NAMALWA (cell line): ENCODE measurements at places on chromosomes 13 and 19.

DNA sequence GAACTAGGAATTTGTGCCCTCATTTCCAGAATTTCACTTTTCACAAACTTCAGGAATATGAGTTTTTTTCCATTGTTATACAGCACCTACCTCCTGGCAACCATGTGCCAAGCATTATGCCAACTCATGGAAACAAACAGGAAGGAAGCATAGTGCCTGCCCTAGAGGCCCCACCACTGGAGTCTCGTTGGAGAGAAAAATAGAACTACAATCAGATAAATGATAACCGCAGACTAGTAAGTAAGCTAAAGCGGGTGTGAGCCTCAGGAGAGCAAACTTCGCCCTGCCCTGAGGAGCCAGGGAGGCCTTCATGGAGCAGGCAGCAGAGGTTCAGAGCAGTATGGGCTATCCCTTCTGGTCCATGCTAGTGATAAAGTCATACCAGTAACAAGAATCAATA lies 75.9 kb downstream of the FRY start:
- no peak for DNase-seq

- no peak for DNase-seq
Measured at GRCh38 chr13:97240788-97241734, 18.9 kb downstream of the MBNL2 start.

GRCh38 chr13:31538067-31539042 lies 201.0 kb upstream of the RXFP2 start:
- DNase-seq: peak; percentile 17

DNA sequence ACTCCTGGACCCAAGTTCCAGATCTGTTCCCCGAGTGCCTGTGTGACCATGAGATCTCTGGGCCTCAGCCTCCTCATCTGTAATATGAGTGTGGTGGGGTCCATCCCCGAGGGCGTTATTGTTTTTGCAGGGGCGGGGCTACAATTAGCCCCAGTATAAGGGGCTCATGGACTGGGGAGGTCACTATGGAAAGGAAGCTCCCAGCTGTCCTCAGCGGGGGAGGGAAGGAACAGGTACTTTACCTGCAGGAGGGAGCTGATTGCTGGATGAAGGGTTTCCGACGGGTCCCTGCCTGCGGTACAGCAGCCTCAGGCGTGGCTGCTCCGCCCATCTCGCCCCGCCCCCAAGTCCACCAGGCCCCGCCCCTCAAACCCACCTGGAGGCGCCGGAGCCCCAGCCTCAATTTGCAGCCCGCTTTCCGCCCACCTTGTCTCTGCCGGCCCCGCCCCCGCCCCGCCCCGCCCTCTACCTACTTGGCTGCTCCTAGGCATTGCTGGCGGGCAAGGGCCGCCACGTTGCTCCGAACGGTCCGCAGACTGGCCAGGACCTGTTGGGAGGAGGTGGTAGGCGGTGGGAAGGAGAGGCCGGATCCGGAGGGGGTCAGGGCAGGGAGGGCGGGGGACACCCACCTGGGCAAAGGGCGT lies 5.5 kb downstream of the PDE4C start:
- DNase-seq: no peak

- no peak for DNase-seq
Measured at GRCh38 chr13:24279327-24280110, 29.9 kb upstream of the C1QTNF9 start.

- no peak for DNase-seq
Measured at GRCh38 chr13:29576581-29576980, 18.9 kb downstream of the SLC7A1 start.

DNA sequence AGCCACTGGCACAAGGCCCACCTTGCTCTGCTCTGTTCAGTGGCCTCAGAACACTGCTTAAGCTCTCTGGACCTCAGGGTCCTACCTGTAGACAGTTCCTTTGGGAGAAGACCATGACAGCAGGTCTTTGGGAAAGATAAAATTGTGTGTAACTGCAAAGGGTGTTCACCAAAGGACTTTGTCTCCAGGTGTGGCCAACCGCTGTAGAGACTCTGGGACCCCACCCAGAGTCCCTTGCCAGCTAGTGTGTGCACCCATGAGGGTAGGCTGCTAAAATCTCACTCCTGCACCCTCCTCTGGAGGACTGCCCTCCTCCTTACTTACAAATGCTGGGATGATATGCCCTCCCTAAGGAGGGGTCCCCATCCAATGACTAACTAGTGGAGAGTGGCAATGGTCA lies 211.2 kb downstream of the TSHZ3 start:
- no peak for DNase-seq

- DNase-seq: peak; percentile 37
Measured at GRCh38 chr13:46334035-46334822, 52.8 kb downstream of the RUBCNL start.

- no peak for DNase-seq
Measured at GRCh38 chr19:21608571-21608970, 103.2 kb downstream of the ZNF429 start.

DNA sequence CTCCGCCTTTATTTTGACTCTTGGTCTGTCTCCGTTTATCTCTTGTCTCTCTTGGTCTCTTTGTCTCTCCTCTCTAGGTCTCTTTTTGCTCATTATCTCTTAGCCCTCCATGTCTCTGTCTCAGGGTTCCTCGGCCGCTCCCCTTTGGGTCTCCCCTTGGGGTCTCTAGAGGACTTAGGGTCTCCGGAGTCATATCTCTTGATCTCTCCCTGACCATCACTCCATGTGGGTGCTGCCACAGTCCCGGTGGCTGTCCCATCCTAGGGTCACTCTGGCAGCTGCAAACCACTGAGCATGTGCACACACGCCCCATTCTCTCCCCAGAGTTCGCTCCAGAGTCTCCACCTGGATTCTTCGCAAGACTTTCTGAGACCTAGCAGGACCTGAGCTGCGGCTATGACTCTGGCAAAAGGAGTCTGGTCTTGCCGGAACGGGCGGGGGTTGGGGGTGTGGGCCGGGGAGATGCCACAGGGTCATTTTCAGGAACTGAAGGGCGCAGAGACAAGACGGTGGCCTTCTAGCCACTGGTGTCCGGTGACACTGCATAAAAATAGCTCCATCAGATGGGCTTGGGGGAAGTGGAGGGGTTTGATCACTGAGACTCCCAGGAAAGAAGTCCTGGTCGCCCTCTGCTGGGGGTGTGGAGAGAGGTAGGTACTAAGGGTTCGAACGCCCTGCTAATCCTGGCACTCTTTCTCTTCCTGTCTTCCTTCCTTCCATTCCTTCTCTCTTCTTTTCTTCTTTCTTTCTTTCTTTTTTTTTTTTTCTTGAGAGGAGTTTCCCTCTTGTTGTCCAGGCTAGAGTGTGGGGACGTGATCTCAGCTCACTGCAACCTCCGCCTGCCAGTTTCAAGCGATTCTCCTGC lies 1.2 kb upstream of the KCNA7 start:
- DNase-seq: peak; percentile 35

- DNase-seq: no peak
Measured at GRCh38 chr13:110367620-110368019, 60.5 kb downstream of the COL4A2 start.

DNA sequence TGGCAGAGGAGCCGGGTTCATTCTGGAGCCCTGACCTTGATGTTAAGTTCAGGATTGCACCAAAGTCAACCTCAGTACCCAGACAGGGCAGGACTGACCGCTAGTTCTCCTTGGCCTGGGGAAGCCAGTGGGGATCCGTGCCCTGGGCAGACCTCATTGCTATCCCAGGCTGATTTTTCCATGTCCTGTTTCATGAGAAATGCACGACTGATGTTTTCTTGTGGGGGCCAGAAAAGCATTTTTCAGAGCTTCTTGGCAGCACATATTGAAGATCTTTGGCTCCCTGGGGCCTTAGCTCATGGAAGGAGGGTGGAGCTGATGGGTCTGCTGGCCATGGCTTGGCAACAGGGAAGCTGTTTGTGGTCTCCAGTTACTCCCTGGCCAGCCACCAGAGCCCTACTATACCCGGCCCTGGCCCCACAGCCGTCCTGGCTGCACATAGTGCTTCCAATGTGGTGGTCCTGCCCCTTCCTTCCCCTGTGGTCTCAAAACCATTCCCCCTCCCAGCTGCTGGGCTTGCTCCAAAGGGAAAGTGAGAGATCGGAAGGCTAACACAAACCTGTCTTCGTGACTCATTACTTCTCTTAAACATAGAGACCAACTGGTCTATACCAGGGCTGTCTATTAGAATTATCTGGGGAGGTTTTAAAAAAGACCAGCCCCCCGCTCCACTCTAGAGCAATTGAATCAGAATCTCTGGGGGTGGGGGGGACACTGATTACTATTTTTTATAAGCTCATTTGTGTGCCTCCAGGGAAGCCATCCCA lies 11.2 kb downstream of the IL17D start:
- DNase-seq: no peak

GRCh38 chr19:28314756-28315155 lies 898.2 kb downstream of the UQCRFS1 start:
- DNase-seq: no peak

DNA sequence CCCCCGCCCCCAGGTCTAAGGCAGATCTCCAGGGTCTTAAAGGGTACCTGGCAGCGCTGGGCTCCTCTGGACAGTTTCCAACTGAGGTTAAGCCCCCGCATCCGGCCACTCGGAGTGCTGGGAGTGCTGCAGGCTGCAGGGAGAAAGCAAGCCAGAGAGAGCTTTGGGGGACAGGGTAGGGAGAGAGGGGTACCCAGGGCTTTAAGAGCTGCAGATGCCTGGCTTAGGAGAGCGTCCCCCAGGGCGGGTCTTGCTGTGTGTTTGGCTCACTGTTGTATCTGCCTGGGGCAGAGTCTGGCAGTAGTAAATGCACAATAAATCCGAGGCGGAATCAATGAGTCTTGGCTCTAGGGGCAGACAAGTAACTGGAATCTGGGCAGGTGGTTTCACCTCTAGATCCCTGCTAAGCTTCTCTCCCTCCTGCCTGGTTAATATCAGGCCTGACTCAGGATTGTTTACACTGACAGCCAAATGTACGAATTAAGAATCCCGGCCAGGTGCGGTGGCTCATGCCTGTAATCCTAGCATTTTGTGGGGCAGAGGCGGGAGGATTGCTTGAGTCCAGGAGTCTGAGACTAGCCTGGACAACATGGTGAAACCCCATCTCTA lies 798 bp upstream of the COX6B2 start:
- DNase-seq: no peak

DNA sequence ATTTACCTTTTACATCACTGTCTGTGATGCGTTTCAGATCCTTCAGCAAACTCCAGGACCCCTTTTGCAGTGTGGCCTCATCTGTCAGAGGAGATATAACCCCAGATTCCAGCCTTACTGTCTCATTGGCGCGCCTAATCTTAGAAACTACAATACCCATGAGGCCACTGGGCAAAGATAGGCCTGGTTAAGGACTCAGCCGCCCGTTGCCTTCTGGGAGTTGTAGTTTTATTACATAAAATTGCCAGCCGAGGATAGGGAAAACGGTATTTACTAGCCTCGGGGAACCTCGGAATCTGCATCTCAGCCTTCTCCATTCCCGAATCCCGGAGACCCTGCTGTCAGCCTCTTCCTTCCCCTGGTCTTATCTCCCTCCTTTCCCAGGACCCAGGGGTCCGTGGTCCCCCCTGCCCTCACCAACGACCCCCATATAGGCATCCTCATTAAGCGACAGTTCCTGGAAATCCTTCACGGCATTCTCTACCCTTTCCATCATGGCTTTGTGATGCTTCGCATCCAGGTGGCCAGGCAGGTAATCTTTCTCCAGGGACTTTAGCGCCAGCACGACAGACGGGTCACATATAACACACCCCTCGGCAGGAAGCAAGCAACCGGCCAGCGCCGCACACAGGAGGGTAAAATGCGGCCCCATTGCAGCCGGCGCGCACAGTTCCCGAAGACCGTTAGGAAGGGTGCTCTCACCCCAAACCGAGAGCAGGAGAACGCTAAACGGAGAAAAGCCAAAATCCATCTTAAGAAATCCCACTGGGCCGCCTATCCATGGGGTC lies 1.3 kb downstream of the IZUMO1 start:
- peak; percentile 85 for DNase-seq

DNA sequence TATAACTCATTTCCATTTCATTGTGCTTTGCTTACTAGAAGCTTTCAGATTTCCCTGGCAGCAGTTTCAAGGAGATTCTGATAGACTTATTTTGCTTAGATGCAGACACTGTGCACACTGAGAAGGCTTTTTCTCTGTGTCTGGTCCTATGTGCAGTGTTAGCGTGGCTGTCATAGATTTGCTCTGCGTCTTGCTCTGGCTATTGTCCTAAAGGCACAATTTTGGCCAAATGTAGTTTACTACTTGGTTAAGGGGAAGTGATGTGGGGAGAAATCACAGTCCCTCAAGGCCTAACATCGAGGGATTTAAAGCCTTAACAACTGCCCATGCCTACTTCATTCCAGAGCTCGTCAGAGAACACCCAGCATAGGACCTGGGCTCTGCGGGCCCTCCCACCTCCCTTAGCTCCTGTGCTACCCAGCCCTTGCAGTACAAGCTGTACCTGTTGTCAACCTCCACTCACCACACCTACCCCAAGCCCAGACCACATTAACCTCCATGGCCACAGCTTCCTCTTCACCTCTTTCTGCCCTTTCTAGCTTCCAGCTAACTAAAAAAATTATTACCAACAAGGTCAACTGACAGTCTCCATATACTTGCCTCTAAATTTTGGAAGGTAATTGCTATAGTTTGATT lies 38.9 kb upstream of the KATNAL1 start:
- DNase-seq: no peak

- peak; percentile 54 for DNase-seq
Measured at GRCh38 chr13:28136916-28137315, 1.4 kb upstream of the PAN3 start.

DNA sequence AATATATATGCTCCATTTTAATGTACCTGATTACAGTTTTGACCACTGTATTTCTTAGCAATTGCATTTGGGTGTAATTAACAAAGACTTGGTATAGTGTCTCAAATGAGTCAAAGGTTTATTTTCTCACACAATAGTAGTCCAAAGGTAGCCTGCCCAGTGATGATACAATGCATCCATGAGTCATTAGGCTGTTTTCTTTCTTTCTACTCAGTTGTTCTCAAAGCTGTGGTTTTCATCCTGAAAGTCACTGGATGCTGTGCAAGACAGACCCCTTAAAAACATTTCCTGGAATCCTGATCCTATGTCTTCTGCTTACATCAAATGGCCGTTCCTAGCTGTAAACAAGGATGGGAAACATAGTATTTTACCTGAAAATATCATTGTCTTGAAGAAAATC lies 651.2 kb upstream of the MIR17HG start:
- no peak for DNase-seq

- peak; percentile 81 for DNase-seq
Measured at GRCh38 chr19:16778796-16779411, 50.3 kb upstream of the SIN3B start.

GRCh38 chr19:16258440-16258903 lies 60.8 kb downstream of the AP1M1 start:
- no peak for DNase-seq
